ENCODE measurements at places on chromosomes 5 and 9. TPM values are rescaled to one million over a fixed set of nuclear protein-coding genes. Genes with fewer than 3 reads are reported as not detected.

Gene PRRT1B
- 0.97 TPM for total RNA-seq

Gene RNF183
- total RNA-seq: 0.09 TPM

Gene COL15A1
- 0.39 TPM for total RNA-seq

Gene SLC46A2
- total RNA-seq: not detected

Gene GHR
- total RNA-seq: not detected

Gene CNTRL
- total RNA-seq: 7.1 TPM

Gene ZBTB5
- total RNA-seq: 8.2 TPM

Gene CLIC3
- 3.3 TPM for total RNA-seq

Gene GLDC
- 13.1 TPM for total RNA-seq

Gene FAM13B
- 15.6 TPM for total RNA-seq

Gene INSL6
- not detected for total RNA-seq

Gene ANKRD55
- not detected for total RNA-seq

Gene PCDHGB1
- 1.9 TPM for total RNA-seq

Gene CARTPT
- total RNA-seq: not detected

Gene DEPDC1B
- 17.4 TPM for total RNA-seq

Gene NFIB
- total RNA-seq: 10.1 TPM

Gene NLN
- 49.5 TPM for total RNA-seq

Gene WHRN
- 8.1 TPM for total RNA-seq

Measured in A549 treated with RU486 at 1 μM for 4 hours (cell line).